ENCODE measurements at places on chromosomes 4 and X.

DNA sequence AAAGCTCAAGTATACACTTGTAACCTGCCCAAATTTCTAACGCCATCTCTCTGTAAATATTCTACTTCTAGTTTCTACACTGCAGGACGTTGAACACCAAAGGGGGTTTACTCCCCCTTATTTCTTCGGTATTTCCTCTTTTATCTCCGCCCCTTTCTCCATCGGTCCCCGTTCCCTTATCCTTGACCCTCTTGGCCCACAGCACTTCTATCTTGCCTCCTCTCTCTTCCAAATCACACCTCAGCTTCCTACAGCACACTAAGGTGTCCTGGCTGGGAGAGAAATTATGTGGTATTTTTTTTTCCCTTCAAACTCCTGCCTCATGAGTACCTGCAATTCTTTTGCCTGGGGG lies 715 bp downstream of the ZMAT1 start:
- DNase-seq: no peak

- DNase-seq: no peak
These were observed 108.4 kb downstream of the ANTXR2 start for GRCh38 chr4:79964400-79965211.

DNA sequence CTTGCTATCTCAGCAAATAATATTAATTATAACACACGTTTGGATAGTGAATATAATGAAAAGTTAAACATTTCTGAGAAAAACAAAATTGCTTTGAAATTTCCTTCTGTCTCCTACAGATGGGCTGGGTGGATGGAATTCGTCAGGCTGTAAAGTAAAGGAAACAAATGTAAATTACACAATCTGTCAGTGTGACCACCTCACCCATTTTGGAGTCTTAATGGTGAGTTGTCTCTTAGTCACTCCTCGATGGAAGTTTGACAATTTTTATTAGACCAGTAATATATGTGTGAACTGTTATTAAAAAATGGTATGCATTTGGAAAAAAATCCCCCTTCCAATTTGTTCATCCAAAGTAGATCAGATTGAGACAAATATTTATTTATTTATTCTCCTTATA lies 92.5 kb upstream of the BRS3 start:
- DNase-seq: no peak

DNA sequence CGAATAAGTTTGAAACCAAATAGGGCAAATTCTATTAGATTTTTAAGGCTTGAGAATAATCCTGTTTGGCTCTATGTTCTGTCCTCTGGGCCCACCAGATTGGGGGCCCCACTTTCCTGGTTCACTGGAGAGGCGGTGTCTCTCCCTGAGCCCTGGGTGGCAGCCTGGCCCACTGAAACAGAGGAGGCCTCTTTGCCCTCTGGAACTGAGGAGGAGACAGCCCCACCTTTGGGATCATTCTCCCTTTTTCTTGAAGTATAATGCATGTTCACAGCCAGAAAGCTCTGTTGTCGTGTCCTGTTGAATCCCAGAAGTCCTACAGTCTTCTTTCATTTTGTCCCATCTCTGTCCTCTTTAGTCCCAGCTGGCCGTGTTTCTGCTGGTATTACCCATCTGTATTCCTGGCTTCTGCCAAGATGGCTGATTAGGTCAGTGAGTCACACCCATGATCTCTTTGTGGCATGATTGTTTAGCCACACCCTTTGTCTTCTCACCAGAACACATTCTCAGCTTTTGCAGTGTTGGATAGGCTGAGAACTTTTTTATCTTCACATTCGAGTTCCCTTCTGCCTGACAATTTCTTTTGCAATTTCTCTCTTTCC lies 8.1 kb upstream of the TBC1D25 start:
- no peak for DNase-seq

- no peak for DNase-seq
These were observed 4.0 kb downstream of the ITIH6 start for GRCh38 chrX:54794028-54794427.

- DNase-seq: no peak
These were observed 227.3 kb upstream of the GIMD1 start for GRCh38 chr4:106595906-106596305.

DNA sequence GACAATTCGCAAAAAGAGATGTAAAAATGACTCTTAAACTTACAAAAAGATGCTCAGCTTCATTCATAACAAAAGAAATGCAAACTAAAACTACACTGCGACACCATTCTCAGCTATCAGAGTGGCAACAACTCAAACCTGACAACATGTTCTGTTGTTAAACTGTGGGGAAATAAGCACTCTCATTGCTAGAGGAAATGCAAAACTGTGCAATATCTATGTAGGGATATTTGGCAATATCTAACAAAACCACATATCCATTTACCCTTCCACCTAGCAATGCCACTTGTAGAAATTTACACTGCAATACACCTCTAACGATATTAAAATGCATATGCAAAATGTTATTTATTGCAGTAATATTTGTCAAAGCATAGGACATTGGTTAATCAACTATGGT lies 78.3 kb upstream of the EGFL6 start:
- DNase-seq: no peak

DNA sequence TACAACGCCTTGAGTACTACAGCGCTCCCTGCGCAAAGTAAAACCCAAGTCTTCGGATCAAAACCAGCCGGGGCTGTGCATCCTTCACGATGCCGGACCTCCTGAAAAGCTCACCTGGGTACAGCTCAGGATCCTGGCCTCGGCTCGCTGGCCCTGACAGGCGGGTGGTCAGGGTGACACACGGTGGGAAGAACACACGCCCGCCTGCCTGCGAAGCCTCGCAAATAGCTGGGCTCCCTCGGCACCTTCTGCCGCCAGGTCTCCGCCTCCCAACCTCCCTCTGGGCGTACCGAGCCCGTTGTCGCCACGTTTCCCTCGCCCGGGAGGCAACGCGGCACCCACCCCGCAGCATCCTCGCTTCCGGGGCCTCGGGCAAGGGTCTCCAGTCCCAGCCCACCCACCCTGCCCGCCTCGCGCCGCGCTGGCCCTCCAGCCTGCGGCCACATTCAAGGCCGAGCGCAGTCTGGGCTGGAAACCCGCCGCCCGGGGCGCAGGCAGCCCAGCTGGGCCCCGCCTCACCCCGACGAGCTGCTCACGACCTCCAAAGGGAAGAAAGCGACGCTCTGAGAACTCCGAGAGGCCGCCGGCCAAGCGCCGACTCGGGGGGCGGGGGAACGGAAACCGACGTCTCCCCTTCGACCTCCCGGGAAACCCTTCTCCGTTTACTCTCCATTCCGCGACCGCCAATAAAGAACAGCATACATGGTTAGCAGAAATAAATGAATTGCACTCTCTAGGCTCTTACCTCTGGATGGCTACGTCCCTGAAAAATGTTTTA lies 511 bp downstream of the PPM1K start:
- peak; percentile 78 for DNase-seq

- DNase-seq: no peak
These were observed 148.9 kb downstream of the PRDM5 start for GRCh38 chr4:120773641-120774040.

- DNase-seq: no peak
These were observed 143.0 kb downstream of the CXXC4 start for GRCh38 chr4:104351706-104352105.

- no peak for DNase-seq
These were observed 5.4 kb upstream of the PRDM5 start for GRCh38 chr4:120927801-120928409.

DNA sequence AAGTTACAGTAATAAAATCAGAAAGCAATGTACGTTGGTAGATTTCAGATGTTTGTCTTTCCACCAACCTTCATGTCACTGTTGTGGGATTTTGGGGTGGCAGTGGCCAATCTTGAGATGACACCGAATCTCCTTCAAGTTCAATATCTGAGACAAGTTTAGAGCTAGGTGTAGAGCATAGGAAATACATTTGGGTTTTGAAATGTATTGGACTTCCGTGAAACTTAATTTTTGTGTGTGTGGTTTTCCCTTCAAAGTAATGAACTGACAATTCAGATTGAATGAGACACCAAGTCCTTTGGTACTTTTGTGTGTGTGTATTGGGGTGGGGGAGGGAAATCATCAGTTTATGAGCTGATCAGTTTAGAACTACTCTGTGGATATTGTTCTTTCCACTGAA lies 1.8 kb downstream of the WDR44 start:
- DNase-seq: no peak

GRCh38 chrX:38335382-38335781 lies 8.1 kb upstream of the RPGR start:
- no peak for DNase-seq

DNA sequence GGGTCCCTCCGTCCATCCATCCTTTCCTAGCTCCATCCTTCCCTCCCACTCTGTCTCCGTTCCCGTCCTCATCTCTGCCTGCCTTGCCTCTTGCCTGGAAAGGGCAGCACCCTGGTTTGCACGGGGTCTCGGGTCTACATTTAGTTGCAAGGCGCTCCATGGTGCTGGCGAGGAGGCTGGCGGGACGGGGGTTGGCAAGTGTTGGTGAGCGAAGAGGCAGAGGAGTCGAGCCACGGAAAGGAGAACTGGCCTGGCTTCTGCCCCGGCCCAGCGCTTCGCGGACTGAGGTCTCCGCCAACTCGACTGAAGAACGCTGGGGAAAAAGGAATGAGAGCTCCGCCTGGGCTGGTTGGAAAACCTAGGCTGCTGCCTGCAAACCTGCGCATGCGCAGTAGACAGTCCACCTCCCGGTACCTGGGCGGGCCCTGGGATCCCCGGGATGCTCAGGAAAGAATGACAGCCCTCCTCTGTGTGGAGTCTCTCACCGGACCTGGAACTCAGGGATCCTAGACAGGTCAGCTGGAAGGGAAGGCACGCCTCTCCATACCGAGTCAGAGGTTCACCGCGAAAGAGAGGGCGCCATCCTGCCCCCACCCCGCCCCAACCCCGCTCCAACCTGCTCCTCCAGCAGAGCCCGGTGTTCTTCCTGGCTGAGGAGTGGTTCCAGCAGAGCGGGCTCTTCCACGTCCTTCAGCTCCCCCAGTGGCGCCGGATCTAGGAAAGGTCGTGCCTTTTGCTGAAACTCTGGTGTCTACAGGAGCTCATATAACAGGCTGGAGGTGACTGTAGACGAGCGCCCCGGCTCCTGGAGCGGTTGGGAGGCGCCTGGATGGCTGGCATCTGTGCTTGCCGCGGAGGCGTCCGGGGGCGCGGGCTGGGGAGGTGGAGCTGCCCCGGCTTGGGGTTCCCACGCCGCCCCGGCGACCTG lies 6.0 kb downstream of the FRG2 start:
- peak; percentile 73 for DNase-seq

GRCh38 chr4:40149960-40150385 lies 46.9 kb upstream of the RHOH start:
- DNase-seq: peak; percentile 56

DNA sequence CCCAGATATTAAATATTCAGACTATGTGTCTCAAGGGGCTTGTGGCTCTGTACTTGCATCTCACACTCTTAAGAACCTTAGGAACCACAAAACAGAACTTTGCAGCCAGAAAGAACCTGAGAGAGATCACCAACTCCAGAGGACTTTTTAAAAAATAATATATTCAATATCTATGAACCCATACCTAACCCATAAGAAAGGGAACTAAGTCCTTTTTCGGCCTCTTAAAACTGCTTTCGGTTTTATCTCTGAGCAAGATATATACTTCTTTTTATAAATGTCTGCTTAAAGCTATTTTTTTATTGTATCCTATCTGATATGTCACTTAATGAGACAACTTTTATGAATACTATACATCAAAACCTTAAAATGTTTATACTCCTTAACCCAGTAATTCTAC lies 10.9 kb downstream of the SMARCA1 start:
- no peak for DNase-seq

DNA sequence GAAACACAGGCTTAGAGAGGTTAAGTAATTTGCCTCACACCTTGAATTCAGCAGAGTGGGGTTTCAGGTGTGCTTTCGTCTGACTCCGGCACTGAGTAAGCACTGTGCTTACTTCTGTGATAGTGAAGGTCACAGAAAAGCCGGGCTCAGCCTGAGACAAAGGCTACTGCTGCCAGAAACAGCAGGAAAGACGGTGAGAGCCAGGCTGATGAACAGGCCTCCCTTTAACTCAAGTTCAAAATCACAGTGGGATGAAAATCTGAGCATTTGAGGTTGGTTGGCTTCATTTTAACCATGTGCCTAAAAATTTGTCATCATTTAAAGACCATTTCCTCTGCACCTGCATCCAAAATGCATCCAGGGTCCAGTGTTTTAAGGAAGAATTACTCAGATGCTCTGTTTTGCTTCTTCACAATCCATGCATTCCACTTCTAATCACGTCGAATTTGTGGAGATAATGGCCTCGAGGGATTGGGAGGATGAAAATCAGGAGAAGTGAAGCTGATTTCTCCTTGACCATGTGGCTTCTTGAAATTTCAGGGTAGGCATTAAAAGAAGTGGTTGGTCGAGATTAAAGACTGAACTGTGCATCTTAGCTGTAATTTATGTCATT lies 121.2 kb upstream of the LNX1 start:
- DNase-seq: no peak

DNA sequence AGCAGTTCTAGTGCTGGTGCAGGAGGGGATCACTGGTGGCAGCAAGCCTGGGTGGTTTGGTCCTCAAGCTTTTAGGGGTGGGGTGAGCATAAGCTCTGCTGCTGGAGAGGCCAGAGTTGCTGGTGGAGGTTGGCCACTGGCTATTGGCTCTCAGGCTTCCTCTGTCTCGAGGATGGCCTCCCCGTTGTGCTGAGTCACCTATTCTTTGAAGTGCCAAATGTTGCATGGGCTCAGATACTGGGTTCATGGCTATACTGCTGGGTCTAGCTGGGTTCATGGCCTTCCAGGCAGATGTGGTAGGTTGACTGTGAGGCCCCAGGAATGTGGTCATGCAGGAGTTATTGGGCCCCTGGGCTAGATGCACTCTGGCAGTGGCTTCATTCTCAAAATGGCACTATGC lies 466.3 kb downstream of the NAF1 start:
- DNase-seq: no peak

DNA sequence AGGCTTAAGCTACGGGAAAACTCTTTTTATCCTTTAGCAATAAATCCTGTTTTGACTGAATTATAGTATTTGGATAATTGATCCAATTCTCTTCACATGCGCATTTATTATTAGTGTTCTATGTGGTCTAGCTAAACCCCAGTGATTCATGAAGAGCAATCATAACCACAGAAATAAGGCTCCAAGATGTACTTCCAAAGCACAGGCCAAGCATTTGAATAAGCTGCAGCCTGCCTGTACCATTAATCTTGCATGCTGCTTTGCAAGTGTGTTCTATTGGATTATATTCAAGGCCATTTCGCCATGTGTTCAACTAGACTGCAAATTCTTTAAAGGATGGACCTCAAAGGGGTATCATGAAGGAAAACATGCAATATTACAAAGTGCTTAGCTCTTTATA lies 385.2 kb upstream of the FAT1 start:
- DNase-seq: no peak

DNA sequence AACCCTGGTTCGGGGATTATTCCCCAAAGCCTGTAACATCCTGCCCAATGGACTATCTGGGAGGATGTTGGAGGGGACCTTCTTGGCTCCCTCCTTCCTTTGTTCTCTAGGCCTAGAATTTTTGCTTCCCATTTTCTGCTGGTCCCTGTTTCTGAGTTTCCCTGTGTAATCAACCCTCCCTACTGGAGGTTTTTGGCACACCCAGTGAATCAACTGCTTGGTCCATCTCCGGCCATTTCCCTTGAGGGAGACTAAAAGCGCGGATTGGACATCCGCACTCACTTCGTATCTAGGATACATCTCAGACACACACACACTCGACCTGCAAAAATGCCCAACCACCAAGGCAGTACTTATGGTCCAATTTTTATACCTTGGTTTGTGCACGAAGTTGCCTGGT lies 108.2 kb upstream of the MAGEE2 start:
- no peak for DNase-seq

All from activated T-cell treated with anti-CD3 and anti-CD28 coated beads, Interleukin-2, amount 50 U/mL, for 24 hours (primary cell).